Right renal pelvis (tissue), 4 donors: ENCODE measurements at places on chromosomes 12 and 14.
A peak's percentile ranks its signal among the peaks of the same experiment; 100 is the strongest.

- DNase-seq: no peak
Observed at GRCh38 chr12:112761366-112761986, 30.1 kb upstream of the RPH3A start.

- DNase-seq: no peak
Observed at GRCh38 chr14:77063571-77064171, 34.4 kb upstream of the CIPC start.

DNA sequence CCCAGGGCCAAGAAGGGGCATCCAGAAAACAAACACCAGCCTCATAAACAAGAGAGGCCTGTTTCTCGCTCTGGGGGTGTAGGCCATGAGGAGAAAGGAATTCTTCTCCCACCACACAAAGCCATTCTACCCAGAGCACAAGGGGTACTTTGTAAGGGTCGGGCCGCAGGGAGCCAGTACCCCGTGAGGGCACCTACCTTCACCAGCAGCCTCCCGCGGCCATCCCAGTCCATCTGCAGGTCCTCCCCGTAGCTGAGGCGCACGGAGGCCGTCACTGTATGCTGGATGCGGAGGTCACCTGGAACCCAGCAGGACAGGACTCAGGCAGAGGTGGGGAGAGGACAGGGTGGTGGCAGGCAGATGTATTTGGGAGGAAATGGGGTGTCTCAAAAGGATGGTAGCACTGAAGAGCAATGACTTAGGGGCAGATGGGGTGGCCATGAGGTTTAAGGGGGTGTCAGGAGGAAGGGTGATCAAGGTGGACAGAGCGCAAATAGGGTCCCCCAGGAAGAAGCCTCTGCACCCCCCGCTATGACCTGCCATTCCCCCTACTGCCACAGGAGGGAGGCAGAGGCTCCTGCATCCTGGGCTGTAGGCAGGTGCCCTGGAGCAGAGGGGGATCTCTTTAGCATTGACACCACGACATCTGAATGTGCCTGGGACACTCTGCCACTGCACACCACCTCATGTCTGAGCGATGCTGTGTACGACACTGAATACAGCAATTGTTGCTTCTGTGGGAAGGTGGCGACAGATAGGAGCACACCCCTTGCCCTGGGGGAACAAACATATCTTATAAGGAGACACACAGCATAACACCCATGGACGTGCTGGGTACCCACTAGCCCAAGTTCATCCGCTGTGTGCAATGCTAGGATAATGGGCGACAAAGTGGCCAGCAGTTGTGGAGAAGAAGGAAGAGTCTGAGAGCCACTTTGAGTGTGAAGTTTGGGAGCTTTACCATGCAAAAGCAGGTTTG, 61.4 kb downstream of the VWF start:
- no peak for DNase-seq

- DNase-seq: no peak
Observed at GRCh38 chr14:102927346-102927877, 4.9 kb downstream of the AMN start.

DNA sequence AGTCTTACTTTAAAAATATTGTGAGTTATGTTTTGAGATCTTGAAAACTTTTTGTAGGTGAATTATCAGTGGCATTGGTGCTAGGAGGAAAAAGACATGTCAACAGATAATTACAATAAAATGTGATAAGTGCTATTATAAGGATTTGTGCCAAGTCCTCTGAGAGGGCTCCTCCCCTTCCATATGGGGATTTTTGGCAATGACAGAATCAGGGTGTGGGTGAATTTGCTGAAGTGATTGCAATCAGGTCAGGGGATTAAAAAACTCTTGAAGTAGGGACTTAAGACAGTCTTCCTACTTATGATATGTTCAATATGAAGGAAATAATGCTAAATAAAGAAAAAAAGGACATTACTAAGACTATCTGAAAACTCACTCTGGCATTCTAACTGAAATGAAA, 122.5 kb downstream of the SLC15A5 start:
- no peak for DNase-seq

DNA sequence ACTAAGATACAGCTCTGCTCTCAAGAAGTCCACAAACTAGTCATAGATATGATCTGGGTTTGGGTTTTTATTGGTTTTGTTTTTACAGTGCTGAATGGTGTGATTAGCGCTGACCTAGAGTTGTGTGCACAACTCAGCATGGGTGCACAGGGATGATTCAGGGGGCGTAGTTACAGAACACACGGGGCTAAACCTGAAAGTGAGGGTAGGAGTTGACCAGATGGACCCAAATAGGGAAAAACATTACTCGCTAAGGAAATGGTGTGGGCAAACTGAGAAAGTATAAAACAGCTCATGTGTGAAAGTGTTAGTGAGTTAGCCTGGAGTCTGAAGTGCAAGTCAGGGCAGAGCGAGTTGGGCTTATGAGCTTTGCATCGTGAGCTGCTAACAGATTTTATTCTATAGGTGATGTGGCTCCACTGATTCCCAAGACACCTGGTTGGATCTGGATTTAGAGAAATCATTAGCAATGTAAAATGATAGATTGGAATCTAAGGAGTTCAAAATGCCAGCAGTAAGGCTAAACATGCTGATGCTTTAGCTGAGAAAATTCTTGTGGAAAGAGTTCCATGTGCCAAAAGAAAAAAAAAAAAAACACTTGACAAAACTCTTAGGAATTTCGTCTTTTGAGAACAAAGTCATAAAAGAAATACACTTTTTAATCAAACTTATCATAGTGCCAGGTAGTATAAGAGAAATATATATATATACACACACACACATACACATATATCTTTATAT, 134.9 kb downstream of the SLC5A8 start:
- DNase-seq: no peak

GRCh38 chr14:96962337-96962736, 165.2 kb downstream of the VRK1 start:
- DNase-seq: no peak

GRCh38 chr12:119942386-119942785, 46.6 kb upstream of the BICDL1 start:
- DNase-seq: no peak

GRCh38 chr14:61102549-61103466, 121.8 kb downstream of the SLC38A6 start:
- DNase-seq: no peak

DNA sequence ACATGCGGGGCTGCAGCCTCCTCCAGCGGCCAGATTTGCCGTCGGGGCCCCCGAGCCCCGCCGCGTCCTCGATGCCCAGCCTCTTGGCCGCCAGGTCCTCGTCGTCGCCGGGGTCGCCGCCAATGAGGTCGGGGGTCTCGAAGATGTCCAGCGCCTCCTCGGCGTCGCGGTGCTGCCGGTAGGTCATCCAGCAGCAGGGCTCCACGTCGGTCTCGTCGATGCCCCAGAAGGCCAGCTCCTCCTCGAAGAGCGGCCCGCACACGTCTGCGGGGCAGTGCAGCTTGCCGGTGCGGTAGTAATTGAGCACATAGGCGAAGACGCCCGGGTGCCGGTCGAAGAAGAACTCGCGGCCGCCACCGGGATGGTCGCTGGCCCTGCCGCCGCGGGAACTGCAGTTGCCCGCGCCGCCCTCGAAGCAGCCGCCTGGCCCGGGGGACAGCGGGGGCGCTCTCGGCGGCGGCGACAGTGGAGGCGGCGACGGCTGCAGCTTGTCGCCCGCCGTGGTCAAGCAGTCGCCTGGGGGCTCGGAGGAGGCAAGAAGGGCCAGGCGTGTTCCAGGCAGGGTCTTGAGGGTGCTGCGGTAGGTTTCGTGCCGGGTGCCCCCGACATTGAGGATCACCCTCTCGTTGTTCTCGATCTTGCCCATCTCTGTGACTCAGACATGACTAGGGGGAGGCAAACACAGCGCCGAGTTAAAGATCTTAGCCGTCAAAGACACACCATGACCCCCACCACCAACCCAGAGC, 2.1 kb downstream of the KCNC2 start:
- no peak for DNase-seq

DNA sequence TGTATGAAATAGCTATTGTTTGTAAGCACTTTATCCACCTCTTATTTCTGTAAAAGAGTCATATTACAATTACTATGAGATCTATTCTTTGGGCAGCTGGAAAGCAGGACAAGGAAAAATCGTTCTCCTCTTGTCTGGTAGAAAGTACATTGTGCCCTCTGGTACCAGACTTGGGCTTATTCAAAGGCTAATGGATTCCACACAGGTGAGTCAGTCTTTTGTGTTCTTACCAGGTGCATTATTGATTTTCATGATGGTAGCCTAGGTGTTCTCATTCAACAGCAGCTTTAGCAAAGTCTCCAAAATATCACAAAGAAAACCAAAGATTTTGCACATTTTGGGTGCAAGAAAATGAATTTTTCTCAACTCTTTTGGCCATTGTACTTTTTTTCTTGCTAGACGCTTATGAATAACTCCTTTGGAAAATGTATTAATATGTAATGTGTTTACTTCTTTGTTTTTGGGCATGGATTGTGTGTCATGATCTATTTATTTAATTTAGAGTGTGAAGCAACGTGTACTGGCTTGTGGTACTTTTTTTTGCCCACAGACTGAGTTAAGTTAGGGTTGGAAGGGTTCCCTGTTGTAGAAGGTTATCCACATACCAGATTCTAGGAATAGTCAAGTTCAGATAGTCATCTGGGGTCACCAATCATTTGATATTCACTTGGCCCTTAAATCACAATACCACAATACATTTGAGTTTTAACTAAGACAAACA, 26.2 kb downstream of the MNAT1 start:
- DNase-seq: no peak

GRCh38 chr12:104272938-104273337, 30.6 kb upstream of the EID3 start:
- DNase-seq: no peak

DNA sequence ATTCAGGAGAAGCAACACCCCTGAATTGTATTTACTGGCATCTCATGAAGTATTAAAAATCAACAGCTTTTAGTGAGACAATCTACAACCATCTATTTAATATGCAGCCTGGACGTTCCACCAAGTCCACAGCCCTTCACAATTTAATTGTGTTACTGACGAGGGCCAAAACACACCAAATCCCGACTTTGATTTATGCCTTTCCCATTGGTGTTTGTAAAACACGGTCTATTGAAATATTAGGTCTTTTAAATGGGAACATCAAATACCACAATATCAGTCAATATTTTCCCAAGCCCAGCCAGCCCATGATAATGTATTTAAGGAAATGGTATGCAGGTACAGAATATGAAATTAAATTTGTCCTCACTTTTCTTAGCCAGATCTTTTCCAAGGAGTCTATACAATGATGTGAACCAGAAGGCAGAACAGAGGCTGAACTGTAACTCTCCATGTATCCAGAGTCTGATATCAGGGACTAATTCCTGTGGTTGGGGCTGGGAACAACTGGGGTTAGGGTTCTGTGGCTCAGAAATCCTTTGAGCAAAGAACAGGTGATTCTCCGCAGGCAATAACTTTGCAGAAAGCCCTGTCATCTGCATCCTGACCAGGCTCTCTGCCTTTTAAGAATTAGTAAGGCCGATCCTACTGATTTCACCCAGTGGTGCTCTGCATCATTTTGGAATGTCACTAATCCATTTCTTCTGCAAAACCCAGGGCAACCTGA, 179.3 kb upstream of the GZMB start:
- DNase-seq: no peak

DNA sequence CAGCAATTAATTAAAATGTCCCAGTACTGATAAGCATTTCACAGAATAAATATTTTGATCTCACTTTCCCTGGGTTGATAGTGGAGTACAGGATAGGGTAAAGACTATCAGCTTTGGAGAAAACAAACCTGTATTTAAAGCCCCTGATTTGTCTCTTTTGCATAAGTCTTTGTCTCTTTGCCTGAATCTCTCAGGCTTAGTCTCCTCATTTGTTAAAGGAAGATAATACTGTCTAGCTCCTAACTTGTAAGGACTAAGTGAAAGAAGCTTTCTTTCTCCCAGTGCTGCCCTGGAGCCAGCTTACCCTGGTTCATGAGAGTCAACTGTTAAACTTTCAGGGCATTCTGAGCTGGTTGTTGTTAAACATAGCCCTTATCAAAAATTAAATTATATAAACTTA, 5.5 kb upstream of the NR1H4 start:
- no peak for DNase-seq

DNA sequence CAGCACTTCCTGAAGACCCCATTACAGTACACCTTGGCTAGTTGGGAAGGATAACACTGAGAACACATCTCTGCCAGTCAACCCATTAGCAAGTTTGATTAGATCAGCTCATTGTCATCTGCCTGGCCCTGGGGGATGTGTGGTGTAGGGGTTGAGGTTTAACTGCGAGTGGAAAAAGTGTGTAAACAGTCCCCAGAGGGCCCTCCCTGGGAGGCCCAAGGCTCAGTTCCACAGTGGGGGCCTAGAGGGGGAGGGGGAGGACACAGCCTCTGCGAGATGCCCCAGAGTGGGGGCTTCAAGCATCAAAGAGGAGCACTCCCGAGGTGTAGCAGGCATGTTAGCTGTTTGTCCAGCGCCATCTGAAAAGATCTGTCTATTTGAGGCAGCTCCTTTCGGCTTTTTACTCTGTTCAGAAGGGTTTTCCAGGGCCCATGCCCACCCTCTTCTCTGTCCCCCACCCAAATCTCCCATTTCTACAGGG, 344 bp downstream of the LPAR5 start:
- DNase-seq: no peak

GRCh38 chr14:77965919-77966435, 166.1 kb downstream of the ADCK1 start:
- peak; percentile 45 for DNase-seq

- DNase-seq: peak; percentile 62
Observed at GRCh38 chr14:96424109-96424989, 32.4 kb downstream of the AK7 start.

DNA sequence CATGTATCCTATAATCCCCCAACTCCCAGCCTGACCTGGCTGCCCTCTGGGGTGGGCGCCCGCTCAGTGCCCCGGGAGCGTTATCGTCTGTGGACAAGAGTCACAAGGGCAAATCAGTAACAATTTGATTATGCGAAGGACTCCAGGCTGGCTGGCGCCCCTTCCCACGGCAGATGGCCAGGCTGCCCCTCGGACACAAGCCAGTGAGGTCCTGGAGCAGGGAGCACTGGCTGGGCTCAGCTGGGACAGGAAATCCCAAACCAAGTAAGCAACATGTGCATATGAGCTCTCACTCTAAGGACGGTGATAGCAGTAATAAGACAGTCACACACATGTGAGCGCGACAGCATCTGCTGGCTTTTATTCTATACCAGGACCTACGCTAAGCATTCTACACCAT, 59.3 kb upstream of the FAM222A start:
- no peak for DNase-seq

DNA sequence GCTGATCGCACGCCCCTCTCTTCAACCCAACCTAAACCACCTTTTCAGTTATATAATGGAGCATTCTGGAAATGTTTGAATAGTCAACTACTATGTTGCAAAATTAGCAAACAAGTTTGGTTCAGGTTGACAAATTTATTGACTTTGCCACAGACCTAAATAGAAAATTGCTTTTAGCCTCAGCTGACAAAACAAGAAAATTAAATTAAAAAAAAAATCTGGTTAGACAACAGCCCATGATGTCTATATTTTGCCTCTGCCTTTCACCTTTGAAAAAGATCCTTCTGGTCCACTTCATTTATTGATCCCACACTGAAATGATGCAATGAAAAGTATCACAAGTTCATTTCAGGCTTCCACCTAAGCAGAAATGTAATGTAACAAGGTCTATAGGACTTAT, 17.5 kb downstream of the SLC38A4 start:
- no peak for DNase-seq
